ENCODE measurements at places on chromosomes 7 and 10. TPM values are rescaled to one million over a fixed set of nuclear protein-coding genes. Genes with fewer than 3 reads are reported as not detected.

- H3K27me3 ChIP-seq, result no peaks in the 10 kb centered on the region
- no peak for DNase-seq
- peak overlapping the region; percentile 77 for H3K27ac ChIP-seq
- peaks cover 28% of the 10 kb centered on the region for H3K4me1 ChIP-seq
- H3K4me3 ChIP-seq, result no peak overlapping the region
Observed at GRCh38 chr7:151688236-151688780, 168.6 kb upstream of the RHEB start.

DNA sequence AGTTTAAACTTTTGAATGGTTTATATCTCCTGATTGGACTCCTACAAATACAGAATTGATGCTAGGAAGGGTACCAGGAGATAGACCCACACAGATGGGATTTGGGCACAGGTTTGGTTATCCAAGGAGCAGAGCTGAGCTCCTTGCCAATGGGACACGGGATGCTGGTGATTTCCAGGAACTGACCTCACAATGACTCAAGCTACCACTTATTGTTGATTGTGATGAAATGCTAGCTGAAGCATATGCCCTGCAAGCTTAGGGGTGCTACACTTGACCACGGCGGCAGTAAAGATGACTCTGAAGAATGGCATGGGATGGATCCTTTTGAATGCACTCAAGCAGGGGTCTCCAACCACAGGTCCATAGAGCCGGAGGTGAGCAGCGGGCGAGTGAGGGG, 45.5 kb upstream of the VKORC1L1 start:
- no peak overlapping the region for H3K27ac ChIP-seq
- no peaks in the 10 kb centered on the region for H3K27me3 ChIP-seq
- DNase-seq, result peak; percentile 17
- H3K36me3 ChIP-seq, result no peaks in the 10 kb centered on the region
- H3K4me3 ChIP-seq, result no peak overlapping the region
- H3K4me1 ChIP-seq, result no peaks in the 10 kb centered on the region

- H3K4me1 ChIP-seq, result peaks cover 22% of the 10 kb centered on the region
- DNase-seq, result no peak
- no peaks in the 10 kb centered on the region for H3K36me3 ChIP-seq
- H3K4me3 ChIP-seq, result no peak overlapping the region
- no peak overlapping the region for H3K27ac ChIP-seq
Observed at GRCh38 chr7:140641524-140642195, 1.0 kb upstream of the DENND2A start.

The MORN4 gene
- total RNA-seq, result 7.9 TPM

The NME8 gene
- not detected for total RNA-seq

Data from GM23248 (cell line).